ENCODE measurements at places on chromosomes 11 and 22.

- no peak for DNase-seq
These were observed 5.7 kb downstream of the AP2A2 start for GRCh38 chr11:931385-931784.

DNA sequence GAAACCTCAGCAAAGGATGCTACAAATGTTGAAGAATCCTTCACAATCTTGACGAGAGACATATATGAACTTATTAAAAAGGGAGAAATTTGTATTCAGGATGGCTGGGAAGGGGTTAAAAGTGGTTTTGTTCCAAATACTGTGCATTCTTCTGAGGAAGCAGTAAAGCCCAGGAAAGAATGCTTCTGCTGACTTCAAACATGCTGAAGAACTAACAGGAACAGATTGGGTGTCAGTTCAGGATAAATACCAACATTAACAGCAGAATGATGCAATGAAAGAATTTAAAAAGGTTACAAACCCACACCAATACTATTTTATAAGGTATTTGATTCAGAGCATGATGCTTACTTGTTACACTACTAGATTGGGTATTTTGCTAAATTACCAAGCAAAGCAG lies 33.9 kb downstream of the RAB39A start:
- no peak for DNase-seq

- no peak for DNase-seq
These were observed 479.0 kb downstream of the NELL1 start for GRCh38 chr11:21148376-21148775.

GRCh38 chr11:48123254-48123875 lies 93.2 kb upstream of the OR4B1 start:
- DNase-seq, result no peak

DNA sequence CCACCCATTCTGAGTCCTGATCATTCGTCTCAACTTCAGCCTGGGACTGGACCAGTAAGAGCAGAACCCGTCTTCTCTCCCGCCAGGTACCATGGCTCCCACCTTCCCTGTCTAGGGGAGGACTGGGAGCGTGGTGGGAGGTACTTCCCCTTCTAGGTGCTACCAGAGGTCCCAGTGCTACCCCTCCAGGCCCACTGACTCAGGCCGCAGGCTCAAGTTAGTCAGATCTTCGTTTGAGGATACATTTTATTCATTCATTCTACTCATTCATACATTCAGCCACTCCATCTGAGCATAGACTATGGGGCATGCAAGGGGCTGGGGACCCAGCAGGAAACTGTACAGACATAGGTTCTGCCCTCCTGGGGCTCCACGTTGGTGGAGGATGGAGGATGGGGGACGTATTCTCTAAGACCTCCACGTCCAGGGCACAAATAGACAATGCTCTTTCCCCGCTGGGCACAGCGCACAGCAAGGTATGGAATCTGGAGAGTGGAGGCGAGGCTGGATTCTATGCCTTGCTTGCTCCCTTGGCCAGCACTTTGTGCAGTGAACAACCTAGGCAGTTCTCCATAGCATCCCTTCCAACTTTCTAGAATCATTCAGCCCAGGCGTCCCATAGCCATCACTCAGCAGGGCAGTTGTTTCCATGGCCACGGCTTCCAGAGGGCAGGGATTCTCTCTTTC lies 1.0 kb upstream of the RAB3IL1 start:
- no peak for DNase-seq

- DNase-seq, result no peak
These were observed 42.6 kb downstream of the FAM83F start for GRCh38 chr22:40037320-40037719.

DNA sequence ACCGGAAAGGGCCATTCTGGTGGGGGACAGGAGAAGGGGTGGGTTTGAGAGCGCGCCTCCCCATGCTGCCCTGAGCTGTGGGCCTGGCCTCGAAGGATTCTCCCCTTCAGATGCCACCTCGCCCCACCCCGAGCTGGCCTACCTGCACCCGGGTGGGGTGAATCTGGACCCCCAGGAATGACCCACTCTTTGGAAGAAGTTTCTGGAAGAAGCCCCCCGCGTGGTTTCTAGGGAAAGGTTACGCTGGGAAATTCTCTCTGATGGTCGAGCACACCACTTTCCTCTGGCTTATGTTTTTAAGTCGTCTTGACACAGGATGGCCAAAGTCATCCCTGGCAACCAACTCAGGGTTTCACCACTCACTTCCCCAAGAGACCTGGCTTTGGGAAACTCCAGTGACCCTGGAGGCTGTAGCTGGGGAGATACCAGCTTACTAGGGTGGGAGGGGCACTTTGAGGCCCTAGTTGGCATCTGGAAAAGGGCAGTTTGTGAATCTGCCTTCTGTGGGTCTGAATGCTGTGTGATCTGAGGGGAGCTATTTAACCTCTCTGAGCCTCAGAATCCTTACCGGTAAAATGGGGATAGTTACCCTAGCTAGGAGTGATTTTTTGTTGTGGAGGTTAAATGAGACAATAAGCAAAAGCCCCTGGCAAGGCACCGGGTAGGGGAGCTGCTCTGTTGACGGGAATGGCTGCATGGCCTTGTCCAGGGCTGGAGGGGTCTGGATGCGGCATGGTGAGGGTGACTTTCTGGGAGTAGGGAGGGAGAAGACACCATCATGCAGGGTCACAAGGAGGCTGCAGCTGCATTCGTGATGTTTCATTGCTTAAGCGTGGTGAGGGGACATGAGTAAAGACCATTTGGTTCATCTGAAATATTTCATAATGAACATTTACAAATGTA lies 45.3 kb upstream of the ACCSL start:
- no peak for DNase-seq

DNA sequence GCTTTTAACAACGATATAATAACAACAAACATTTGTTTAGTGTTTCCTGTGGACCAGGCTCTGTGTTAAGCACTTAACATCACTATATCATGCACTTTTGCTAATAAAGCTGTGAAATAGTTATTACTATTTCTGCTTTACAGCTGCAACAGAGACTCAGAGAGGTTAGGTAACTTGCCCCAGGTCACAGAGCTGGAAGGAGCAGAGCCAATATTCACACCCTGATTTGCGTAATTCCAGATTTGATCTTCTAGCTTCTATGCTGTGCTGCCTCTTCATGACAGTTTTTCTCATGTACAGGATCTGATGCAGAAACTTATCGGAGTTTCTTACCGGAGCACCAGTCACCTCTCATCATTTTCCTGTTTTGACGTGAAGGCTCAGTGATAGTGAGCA lies 33.6 kb upstream of the EHF start:
- DNase-seq, result no peak

GRCh38 chr11:12505183-12505582 lies 127.8 kb downstream of the PARVA start:
- DNase-seq, result no peak

- DNase-seq, result no peak
These were observed 43.8 kb downstream of the RTL6 start for GRCh38 chr22:44454113-44454769.

- DNase-seq, result no peak
These were observed 11.8 kb upstream of the PRODH start for GRCh38 chr22:18947905-18948304.

- DNase-seq, result no peak
These were observed 55.6 kb upstream of the RRM1 start for GRCh38 chr11:4039011-4039410.

- no peak for DNase-seq
These were observed 123.5 kb upstream of the APOA1 start for GRCh38 chr11:116960930-116961329.

DNA sequence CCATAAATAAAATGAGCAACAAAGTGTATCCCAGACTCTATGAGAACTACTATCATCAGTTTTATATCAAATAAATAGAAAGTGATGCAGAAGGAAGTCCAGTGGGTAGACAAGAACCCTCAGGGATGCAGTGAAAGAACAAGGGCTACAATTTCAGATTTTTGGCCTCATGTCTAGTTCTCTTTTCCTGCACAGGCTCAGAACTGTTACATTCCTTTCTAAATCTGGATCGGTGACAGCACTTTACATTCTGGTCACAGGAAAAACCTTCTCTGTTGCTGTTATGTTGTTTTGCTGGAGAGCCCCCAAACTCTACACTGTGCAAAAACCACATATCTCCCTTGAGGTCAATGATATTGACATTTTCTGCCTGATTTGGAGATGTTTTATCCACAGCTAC lies 108.8 kb upstream of the ANO5 start:
- no peak for DNase-seq

- no peak for DNase-seq
These were observed 15.8 kb upstream of the SIK2 start for GRCh38 chr11:111586388-111586831.

- no peak for DNase-seq
These were observed 18.3 kb downstream of the DNAL4 start for GRCh38 chr22:38775656-38776055.

- no peak for DNase-seq
These were observed 11.7 kb downstream of the RNF141 start for GRCh38 chr11:10529279-10529678.

GRCh38 chr11:101458161-101458560 lies 125.6 kb downstream of the TRPC6 start:
- no peak for DNase-seq

GRCh38 chr11:10511181-10511621 lies 29.8 kb downstream of the RNF141 start:
- no peak for DNase-seq

DNA sequence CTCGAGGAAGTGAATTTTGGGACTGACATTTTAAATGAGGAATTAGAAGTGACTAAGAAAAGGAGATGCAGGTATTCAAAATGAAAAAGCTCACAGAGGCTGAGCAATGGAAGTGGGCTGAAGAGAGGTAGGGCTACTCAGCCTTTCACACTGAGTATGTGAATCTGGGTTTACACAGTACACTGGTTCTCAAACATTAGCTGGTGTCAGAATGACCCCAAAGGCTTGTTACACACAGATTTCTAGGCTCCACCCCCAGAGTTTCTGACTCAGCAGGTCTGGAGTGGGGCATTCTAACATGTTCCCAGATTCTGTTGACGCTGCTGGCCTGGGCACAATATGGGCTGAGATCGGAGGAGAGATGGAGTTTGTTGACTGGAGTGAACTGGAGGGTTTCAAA lies 32.8 kb downstream of the CADM1 start:
- DNase-seq, result no peak

DNA sequence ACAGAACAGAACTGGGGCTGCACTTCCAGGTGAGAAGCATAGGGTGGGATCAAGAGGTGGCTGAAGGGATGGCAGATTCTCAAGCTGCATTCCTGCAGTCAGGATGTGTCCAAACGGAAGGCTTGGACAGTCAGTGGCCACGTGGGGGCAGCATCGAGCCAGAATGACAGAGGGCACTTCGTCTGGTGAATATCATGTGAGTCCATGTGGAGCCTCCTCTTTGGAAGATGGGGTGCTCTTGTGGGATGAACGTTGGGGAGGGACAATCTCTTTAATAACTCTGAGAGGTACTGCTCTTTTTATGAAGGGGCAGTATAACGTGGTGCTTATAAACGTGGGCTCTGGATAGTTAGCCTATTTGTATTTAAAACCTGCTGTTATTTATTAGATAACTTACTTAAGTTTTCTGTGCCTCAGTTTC lies 154.9 kb upstream of the NAV2 start:
- no peak for DNase-seq

- DNase-seq, result no peak
These were observed 83.0 kb upstream of the YWHAH start for GRCh38 chr22:31861226-31861840.

DNA sequence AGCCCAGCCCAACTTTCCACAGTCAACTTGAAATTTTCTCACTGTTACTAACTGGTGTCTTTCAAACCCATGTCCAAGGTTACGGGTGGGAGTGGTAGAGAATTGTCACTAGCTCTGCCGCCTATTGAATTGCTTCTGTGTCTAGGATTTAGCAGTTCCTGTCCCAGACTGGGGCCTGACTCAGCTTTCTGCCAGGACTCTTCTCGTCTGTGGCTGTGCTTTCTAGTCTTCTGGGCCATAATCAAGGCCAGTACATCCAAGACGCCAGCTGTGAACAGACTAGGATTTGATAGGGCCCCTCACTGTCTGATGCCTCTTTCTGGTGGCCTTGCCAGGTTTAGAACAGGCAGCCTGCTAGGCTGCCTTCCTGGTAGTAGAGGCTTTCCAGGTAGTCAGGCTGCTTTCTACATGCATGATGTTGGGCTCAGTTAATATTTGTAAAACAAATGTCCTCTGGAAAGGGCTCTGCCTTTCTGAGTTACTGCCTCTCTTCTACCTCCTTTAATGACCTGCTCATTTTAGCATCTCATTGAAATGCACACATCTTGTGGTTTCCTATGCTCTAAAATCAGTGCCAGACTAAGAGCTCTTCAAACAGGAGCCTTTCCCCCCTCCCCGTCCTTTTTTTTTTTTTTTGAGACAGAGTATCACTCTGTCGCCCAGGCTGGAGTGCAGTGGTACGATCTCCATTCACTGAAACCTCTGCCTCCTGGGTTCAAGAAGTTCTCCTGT lies 13.1 kb upstream of the HIKESHI start:
- no peak for DNase-seq

GRCh38 chr11:70763606-70764005 lies 365.3 kb downstream of the CTTN start:
- DNase-seq, result no peak

DNA sequence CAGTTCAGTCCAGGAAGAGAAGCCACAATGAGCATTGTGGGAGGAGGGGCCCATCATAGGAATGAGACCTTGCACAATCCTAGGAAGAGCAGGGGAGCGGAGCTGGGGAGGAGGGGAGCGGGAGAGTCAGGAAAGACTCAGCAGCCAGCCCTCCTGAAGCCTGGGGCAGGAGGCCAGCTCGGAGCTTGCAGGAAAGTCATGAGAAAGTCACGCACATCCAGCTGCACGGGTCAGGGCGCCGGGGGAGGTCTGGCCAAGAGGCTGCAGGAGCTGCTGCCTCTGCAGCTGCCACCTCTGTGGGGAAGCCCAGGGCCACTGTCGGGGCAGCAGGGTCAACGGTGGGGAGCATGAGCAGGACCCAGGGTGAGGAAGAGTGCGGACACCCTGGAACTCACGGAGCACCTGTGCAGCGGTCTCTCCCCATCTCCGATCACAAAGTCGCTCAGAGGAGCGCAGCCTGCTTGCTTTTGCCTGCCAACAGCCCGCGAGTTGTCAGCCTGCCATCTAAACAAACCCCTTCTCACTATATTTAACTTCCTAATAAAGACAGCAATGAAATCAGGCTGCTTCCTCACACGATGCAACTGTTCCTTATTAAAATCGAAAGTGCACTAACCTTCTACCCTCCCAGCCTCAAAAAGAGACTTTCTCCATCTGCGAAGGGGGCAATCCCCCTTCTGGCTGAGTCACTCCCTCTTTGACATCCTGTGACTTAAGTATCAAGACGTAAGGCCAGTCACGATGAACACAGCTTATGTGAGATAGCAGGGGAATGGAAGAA lies 52.9 kb upstream of the RTL6 start:
- DNase-seq, result peak; percentile 32

Measured in urinary bladder (tissue), 4 donors.